ENCODE measurements at places on chromosomes 1 and 21.

DNA sequence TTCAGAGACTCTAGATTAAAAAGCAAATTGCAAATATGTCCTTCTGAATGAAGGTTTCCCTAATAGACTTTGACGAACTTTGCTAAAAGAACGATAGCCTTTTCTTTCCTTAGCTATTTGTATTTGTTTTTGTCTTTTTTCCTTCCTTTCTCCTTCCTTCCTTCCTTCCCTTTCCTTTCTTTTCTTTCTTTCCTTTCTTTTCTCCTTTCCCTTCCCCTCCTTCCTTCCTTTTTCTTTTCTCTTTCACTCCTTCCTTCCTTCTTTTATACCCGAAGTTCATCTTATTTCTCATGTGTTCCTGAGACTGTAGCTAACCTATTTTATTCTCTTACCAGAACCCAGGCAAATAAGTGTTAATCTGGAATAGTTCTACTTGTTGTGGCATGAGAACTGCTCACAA is 381.2 kb upstream of the RUNX1 start:
- DNase-seq, result no peak

DNA sequence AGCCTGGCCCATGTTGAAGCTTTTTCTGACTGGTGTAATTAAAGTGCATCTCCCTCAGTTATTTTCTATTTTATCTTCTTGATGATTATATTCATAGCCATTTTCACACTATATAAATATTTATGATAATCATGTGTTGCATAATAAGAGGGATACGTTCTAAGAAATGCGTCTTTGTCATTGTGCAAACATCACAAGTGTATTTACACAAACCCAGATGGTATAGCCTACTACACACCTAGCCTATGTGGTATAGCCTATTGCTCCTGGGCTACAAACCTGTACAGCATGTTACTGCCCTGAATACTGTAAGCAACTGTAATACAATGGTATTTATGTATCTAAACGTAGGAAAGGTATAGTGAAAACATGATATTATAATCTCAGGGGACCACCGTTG is 88.1 kb downstream of the BACH1 start:
- DNase-seq, result no peak

GRCh38 chr1:213050745-213051126 is 305 bp upstream of the RPS6KC1 start:
- no peak for DNase-seq

GRCh38 chr1:150256554-150257341 is 826 bp upstream of the CA14 start:
- DNase-seq, result no peak

GRCh38 chr1:171860696-171861095 is 19.4 kb downstream of the DNM3 start:
- DNase-seq, result no peak

GRCh38 chr1:145959333-145959732 is 1.5 kb upstream of the LIX1L start:
- no peak for DNase-seq

GRCh38 chr1:201214461-201214860 is 23.8 kb downstream of the IGFN1 start:
- DNase-seq, result no peak

- no peak for DNase-seq
These were observed 4.6 kb downstream of the BOLA1 start for GRCh38 chr1:149903836-149904491.

GRCh38 chr21:17491716-17492414 is 21.0 kb upstream of the CXADR start:
- DNase-seq, result no peak

DNA sequence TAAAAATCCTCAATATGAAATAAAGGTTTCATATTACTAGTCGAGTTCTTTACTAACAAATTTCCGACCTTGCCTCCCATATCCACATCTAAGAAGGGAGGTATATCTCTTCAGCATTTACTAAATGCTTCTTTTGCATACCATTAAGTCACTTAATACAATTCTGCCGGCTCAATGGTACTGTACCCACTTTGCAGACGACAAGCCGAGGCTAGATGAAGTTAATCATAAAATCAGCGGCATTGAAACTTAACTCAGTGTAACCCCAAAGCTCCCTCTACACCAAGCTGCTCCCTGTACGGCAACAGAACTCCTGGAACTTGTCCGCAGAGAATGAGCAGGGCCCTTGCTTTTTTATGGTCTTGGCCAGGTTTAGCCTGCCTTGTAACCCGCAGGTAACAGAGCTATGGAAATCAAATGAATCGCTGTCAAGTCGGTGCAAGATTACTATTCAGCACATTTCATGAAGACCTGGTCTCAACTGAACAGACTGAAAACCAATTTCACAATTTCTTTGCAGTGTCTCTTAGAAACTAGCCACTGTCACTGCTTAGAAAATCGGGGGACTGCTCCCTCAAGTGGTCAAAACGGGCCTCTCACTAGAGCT is 738 bp downstream of the INTS7 start:
- no peak for DNase-seq

DNA sequence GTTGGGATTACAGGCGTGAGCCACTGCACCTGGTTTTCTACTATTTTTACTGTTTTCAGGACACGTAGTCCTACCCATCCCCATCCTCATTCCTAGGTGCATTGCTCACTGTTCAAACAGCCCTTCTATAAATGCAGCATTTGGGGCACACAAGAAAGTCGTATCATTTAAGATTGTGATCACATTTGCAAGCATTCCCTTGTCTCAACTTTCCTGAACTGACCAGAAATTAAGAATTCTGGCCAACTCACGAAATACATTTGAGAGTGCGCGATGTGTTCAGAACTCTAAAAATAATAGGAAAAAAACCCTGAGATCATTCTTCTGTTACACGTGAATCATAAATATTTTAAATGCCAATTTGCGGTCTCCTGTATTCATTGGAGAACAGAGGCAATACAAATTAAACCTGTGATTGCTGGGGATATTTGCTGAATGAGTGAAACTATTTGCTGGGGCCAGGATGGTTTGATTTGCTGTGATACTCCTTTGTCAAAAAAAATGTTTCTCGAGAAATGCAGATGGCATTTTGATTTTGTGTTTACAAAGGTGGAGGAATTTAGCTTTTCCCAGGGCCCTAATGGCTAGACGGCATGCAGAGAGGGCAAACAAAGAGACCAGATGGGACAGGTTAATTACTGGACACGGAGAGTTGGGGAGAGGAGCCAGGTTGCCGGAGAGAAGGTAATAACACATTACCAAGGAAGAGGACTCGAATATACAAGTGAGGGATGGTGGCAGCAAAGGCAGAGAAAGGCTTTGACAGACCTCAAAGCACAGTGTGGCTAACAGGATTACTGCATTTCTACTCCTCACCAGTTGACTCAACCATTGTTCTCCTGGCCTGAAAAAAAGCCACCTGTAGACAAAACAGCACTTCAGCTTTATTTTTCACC is 38.4 kb downstream of the STPG1 start:
- DNase-seq, result no peak

DNA sequence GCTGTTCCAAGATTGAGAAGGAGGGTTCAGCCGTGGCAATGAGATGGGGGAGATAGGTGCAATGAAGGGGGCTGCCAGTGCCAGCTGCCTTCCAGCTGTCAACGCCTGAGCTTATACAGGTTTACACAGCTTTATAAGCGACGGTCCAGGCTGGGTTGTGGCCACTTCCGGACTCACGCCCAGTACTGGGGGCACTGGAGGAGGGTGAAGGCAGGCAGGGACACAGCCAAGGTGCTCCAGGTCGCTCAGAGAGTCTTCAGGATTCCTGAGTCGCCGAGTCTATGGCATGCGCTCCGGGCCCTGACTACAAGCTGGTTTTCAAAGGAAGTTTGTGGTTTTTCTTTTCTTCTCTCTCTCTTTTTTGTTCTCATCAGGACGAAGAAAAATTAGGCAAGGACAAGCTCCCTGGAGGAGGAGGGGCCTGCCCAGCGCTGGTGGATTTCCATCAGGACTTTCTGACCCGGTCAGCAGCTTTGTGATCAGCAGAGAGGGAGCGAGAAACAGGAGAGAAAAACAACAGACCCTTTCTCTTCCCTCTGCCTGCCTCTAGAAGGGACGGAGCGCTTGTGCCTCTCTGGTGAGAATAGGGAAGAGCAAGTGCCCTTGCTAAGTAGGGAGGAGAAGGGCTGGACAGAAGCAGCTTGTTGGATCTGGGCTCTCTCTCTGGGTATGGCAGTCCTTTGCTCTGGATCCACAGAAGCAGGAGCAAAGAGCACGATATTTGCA is at the start of gene MINDY1:
TSS of gene MINDY1 (minus strand) at position 576 of the 726 bp plus-strand sequence. CDS start 4,285 bp downstream, outside the sequence.
- DNase-seq, result no peak

DNA sequence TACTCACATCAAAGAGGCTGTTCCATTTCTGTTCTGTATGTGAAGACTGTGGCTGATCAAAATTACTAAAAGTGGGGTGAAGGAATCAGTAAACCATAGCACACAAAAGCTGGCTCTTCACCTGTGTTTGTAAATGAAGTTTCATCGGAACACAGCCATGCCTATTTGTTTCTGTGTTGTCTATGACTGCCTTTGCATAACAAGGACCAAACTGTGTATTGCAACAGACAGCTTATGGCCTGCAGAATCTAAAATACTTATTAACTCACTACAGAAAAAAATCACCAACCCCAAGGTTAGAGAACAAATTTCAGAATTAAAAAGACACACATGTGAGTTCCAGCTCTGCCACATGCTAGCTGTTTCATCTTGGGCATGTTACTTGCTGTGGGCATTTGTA is 163.9 kb downstream of the LYPLAL1 start:
- DNase-seq, result no peak

DNA sequence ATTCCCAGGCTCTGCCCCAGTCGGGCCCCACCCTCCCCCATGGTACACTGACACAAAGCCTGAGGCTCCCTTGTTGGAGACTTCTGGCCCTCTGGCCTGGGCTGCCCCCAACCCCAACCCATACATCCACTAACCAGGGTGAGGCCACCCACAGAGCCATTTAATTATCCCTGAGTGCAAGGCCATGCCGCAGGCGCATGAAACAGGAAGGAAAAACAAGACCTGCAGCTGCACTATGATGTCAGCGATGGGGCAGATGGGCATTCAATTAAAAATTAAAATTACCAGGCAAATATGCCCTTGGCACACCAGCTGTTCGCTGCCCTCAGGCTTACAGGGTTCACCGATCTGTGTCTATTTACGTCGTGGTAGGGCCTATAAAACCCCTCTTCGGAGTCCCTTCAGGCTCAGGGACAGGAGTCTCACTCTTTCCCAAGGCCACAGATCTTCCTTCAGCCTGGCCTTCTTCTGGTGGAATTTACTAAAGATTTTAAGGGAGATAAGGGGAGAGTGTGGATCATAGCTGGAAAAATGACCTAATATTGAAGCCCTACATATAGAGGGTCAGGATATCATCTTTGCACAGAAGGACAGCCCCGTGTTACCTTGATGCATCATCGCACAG is 29.6 kb upstream of the RGS16 start:
- no peak for DNase-seq

DNA sequence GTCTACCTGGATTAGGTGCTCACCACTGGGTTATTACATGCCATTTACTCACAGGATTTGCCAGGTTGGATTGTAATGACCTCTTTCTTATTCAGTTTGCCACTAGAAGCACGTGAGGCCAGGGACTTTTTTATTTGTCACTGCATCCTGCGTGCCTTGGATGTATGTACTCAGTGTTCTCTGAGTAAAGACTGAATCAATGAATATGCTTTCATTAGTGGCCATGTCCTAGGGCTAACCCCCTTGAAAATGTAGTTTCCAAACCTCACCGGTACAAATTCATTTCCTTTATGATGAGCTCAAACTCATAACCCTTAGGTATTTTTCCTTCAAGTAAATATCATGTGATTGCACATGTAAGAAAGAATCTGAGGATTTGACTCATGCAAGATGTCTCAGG is 1.3 kb upstream of the ZP4 start:
- no peak for DNase-seq

- DNase-seq, result no peak
These were observed 66.0 kb downstream of the XCL2 start for GRCh38 chr1:168477792-168478191.

DNA sequence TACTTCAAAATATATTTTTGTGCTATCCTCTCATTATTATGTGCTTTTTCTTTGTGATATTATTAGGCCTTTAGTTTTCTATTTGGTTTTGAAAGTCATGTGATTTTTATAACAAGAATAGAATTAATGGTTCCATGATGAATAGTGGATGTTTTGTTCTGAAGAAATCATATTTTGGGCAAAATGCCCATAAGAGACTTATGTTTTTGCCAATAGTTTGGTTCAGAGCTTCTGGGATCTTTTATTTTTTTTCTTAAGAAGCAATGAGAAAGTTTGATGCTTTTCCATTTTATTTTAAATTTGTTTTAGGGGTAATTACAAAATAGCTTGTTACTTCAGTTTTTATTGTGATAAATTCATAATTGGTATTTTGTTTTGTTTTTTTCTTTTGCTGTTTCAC is 49.8 kb downstream of the LYPLAL1 start:
- DNase-seq, result no peak

GRCh38 chr1:226255380-226255779 is 31.9 kb downstream of the MIXL1 start:
- DNase-seq, result no peak

GRCh38 chr1:99702221-99702620 is 56.3 kb downstream of the PALMD start:
- no peak for DNase-seq

- DNase-seq, result no peak
These were observed 149.1 kb downstream of the FCRL5 start for GRCh38 chr1:157403203-157403602.

DNA sequence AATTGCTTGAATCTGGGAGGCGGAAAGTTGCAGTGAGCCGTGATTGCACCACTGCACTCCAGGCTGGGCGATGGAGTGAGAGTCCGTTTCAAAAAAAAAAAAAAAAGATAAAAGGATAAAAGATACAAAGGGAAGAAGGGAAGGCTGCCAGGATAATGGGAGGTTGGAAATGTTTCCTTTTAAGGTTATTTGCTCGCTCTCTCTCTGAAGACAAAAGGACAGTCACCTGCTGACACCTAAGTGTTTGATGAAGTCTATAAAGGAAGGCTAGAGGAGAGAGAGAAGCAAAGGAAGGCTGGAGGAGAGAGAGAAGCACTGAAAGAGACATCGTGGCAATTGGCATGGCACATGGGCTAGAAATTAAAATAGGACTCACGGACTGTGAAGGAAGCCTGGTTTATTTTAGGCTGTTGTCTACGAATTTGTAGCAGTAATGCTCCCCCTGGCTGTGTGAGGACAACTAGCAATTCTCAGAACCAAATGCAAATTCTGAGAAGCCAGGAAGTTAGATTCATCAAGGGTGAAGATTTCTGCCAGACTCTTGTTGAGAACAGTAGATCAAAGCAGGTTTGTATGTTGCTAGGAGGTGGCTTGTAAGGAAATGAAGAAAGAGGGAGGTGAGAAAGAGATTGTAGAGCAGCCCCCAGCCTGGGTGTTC is 154.2 kb downstream of the ZP4 start:
- no peak for DNase-seq

DNA sequence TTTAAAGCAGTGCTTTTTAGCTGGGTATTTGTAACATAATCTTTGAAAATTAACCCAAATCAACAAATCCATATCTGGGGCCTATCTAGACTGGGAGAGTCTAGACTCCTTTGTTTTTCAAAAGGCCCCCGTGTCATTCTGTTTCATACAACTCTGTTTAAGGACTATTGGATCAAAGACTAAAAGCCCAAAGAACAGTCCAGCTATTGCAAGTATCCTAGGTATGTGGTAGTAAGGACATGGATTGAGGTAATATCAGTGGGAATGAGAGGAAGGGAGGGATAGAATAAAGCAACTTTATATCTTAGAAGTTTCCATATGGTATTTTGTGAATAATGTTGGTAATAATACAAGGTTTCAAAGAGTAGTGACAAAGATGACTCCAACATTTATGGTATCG is 18.2 kb downstream of the KIF1B start:
- no peak for DNase-seq

Measured in activated CD8-positive, alpha-beta memory T cell treated with anti-CD3 and anti-CD28 coated beads, Interleukin-2, amount 50 U/mL, for 4 hours (primary cell).